ENCODE measurements at places on chromosomes 4 and X.

GRCh38 chrX:135396109-135396508 is 25.6 kb upstream of the SMIM10L2A start:
- peak; percentile 58 for DNase-seq

GRCh38 chr4:158008551-158009218 is 164.1 kb downstream of the GASK1B start:
- no peak for DNase-seq

GRCh38 chrX:43592597-43592996 is 63.5 kb upstream of the MAOA start:
- DNase-seq: no peak

DNA sequence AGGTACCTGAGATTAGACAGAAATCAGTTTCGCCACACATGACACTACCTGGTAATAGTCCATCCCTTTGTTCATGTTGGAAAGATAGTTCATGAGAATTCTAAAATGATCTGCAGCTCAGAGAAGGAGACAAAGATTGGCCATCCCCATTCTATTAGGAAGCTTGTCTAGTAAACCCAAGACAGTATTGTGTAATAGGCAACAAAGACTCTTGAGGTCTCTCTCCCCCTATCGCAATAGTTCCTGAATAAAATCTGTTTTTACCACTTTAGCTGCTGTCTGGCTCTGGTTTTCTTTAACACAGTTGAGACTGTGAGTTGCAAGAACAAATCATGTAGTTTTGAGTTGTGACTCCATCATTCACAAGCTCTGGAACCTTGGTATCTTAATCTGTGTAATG is 14.8 kb upstream of the BBS7 start:
- no peak for DNase-seq

GRCh38 chr4:34861666-34862065 is 1382.6 kb downstream of the ARAP2 start:
- no peak for DNase-seq

DNA sequence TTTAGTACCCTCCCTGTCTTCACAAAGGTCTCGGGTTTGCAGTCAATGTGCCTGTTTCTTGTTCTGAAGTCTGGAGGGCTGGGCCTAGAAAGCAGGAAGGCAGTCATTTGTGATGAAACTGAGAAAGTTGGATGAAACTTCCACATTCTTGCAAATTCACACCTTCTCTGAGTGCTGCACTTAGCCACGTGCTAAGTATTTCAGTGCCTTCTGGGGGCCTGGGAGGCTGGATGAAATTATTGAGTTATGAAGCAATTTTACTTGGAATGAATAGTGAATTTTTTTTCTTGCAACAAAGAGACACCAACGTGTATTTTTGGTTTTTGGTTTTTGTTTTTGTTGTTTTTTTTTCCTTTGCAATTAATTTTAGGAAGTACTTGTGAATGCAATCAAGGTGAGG is 71.2 kb downstream of the MSX1 start:
- no peak for DNase-seq

- no peak for DNase-seq
These were observed 487.3 kb downstream of the MID1IP1 start for GRCh38 chrX:39288592-39288991.

Data from osteoblast (primary cell).